ENCODE measurements at places on chromosomes 1 and 21.

- DNase-seq: no peak
Observed at GRCh38 chr1:61269602-61270001, 187.2 kb downstream of the NFIA start.

- no peak for DNase-seq
Observed at GRCh38 chr1:59322394-59322793, 25.5 kb downstream of the FGGY start.

GRCh38 chr21:45824546-45825215, 156.9 kb upstream of the COL6A1 start:
- DNase-seq: no peak

DNA sequence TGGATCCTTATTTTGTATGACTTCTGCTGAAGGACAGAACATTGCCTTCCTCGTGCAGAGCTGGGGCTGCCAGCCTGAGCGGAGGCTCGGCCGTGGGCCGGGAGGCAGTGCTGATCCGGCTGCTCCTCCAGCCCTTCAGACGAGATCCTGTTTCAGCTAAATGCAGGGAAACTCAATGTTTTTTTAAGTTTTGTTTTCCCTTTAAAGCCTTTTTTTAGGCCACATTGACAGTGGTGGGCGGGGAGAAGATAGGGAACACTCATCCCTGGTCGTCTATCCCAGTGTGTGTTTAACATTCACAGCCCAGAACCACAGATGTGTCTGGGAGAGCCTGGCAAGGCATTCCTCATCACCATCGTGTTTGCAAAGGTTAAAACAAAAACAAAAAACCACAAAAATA, 27.5 kb upstream of the KDM4A start:
- DNase-seq: no peak
